Aorta (tissue), 5 donors: ENCODE measurements at places on chromosomes 11 and 22. TPM values are rescaled to one million over a fixed set of nuclear protein-coding genes. Genes with fewer than 3 reads are reported as not detected.

MYRF gene
- 0.92 TPM for polyA plus RNA-seq

C11orf91 gene
- polyA plus RNA-seq, result not detected

TENM4 gene
- 0.20 TPM for polyA plus RNA-seq

ALG12 gene
- polyA plus RNA-seq, result 3.0 TPM

MUC15 gene
- not detected for polyA plus RNA-seq

SEPTIN3 gene
- polyA plus RNA-seq, result 0.05 TPM

GRCh38 chr22:29142116-29142515, 63.6 kb upstream of the EMID1 start:
- no peak for DNase-seq

DNA sequence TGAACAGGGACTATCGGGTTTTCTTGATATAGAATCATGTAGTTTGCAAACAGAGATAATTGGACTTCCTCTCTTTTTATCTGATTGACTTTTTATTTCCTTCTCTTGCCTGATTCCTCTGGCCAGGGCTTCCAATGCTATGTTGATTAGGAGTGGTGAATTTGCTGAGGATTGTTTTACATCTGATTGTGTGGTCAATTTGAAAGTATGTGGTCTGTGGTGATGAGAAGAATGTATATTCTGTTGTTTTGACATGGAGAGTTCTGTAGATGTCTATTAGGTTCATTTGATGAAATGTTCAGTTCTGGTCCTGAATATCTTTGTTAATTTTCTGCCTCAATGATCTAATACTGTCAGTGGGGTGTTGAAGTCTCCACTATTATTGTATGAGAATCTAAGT, 713.2 kb upstream of the CCDC179 start:
- no peak for DNase-seq

- DNase-seq, result no peak
These were observed 109.7 kb downstream of the GALNT18 start for GRCh38 chr11:11512090-11512489.

DNA sequence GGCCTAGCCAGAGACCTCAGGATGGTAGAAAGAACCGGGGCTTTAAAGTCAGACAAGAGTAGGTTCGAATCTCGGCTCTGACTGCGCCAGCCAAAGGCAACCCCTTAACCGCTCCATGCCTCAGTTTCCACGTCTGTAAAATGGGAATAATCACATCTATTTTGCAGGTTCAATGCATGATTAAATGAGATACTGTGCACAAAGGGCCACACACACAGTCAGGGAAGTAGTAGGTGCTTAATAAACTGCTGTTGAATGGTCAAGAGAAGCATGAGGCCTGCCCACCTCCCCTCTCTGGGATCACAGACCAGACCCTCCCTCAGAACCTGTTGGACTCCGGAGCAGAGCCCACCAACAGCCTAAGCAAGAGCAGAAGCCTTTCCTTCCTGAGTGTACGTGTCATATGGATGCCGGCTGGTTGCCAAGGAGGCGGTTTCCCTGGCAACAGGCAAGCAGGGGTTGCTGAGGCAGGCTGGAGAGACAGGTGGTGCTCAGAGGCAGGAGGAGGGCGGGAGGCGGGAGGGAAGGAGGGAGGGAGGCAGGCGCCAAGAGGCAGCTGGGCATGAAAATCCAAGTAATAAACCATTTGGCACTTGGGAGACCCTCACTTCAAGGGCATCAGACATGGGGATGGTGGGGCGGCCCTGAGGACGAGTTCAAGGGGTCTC, 43.9 kb downstream of the NFAM1 start:
- no peak for DNase-seq

DNA sequence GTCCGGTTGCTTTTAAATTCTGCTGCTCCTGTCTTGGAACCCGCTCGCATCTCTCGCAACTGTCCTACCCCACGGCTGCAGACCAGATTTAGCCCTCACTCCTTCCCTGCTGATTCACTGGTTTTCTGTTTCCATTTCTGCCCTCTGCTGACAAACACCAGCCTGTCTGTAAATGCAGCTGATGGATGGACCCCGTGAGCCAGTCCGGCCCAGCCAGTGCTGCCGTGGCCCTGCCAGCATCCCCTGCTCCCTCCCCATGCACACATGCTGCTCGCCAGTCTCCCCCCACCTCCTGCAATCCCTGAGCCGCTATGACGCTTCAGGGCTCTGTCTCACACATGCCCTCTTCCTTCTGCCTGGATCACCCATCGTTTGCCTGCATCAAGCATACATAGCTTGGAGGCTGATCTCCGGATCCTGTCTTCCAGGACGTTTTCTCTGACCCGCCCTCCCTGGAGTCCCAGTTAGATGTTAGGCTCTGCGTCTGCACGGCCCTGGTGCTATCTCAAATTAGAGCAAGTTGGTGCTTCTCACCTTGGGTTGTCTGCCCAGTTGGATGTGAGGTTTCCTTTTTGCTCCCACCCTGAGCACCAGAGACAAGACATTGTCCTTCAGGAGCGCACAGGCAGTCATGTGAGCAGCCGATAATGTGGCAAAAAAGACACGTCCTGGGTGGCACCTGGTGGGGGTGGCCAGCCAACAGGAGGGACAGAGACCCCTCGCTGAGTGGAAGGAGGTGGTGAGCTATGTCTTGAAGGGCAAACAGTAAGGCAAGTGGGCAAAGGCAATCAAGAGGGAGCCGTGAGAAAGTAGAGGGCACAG, 4.3 kb upstream of the ACR start:
- peak; percentile 55 for DNase-seq

DNA sequence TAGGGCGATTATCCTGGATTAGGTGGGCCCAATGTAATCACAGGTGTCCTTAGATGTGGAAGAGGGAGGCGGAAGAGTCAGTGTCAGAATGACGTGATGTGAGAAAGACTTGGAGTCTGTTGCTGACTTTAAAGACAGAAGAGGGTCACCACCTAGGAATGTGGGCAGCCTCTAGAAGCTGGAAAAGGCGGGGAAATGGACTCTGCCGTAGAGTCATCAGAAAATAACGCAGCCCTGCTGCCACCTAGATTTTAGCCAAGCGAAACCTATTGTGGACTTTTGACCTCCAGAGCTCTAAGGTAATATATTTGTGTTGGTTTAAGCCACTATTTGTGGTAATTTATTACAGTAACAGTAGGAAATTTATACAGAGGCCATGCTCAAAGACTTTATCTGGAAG, 4.8 kb downstream of the DDX10 start:
- no peak for DNase-seq

DNA sequence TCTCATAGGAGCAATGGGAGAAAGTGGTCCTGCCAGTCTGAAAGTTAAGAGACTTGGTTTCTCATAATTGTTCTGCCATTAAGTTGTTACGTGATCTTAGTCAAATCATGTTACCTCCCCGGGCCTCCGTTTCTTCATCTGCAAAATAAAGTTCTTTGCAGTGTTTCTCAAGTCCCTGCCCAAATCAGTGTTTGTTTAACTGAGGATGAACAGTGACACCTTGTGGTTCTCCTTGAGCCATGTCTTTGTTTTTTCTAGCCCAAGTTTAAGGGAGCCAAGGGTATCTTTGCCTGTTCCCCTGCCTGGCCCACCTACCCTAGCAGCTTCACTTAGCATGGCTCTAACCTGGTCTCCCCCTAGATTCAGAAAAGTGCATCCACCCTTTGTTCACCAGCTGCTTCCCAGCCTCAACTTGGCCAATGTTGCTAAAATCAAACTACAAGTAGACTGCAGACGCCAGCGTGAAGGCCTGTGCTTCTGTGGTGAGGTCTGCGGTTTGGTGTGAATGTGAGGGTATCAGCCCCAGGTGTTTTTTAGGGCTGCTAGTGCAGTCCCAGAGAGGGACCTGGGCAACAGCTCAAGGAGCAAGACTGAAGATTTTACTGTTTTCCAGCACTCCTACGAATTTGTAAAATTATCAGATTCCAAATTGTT, 35.5 kb downstream of the FZD4 start:
- DNase-seq, result no peak

DNA sequence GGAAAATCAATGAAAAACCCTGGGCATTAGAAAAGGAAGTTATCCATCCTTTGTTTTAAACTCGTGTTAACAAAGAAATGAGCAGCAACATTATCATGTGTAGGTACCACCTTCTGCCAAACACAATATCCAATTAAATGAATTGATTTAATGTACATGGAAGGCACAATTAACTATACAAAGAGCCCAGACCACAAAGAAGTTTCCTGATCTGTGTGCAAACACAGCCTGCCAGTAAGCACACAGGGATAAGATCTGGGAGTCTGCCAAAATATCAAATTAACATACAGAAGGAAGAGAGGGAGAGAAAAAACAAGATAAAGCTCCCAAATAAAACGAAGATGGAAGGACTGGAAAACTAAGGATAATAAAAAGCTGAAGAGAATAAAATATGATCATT, 54.1 kb upstream of the SLC25A1 start:
- DNase-seq, result no peak
